Ecto neural progenitor cell (in vitro differentiated cells): ENCODE measurements at places on chromosomes 11 and 22.

GRCh38 chr11:120524536-120525085 is 13.1 kb downstream of the GRIK4 start:
- no peak for DNase-seq

DNA sequence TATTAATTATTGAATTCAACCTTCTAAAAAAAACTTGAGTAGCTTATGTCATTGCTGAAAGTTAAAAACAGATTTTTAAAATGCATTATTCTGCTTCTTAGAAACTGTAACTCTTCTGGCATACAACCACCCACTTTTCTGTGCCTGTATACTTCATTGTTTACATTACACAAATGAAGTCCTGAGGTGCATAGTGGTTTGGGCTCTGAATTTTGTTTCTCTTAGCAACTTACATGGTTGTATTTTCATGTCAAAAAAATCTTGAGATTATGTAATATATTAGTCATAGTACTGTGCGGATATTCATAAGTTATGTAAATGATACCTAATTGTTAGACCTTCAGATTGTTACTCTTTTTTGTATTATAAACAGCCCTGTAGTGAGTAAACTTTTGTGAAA is 12.2 kb downstream of the SC5D start:
- no peak for DNase-seq

DNA sequence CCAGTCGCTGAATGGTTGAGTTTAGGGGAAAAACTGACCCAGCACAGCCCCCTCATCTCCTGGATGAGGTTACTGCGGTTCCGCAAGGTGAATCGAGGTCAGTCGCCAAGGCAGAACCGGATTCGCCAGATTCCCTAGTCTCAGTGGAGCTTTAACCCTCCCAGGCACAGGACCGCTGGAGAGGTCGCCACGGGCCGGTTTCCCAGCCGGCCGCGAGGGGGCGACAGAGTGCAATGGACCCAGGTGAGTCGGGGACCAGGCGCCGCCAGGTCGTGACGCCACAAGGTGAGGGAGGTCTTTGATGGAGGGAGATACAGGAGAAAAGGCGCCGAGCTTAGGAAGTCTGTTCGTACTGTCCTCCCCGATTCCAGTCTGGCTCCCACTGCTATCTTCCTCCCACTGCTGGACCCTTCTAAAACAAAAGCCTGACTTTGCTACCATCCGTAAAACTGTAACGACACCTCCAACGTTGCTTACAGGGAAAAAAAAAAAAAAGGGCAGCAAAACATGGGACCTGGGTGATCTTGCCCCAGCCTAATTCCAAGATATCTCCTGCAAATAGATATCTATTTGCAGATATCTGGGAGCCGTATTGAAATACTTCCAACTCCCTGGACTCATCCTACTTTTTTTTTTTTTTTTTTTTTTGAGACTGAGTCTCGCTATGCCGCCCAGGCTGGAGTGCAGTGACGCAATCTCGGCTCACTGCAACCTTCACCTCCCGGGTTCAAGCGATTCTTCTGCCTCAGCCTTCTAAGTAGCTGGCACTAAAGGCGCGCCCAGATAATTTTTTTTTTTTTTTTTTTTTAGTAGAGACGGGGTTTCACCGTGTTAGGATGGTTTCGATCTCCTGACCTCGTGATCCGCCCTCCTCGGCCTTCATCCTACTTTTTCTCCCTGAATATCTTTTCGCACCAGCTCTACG is 1.4 kb upstream of the GGA1 start:
- DNase-seq, result peak; percentile 91

GRCh38 chr22:19961201-19961580 is 19.6 kb upstream of the TXNRD2 start:
- no peak for DNase-seq

DNA sequence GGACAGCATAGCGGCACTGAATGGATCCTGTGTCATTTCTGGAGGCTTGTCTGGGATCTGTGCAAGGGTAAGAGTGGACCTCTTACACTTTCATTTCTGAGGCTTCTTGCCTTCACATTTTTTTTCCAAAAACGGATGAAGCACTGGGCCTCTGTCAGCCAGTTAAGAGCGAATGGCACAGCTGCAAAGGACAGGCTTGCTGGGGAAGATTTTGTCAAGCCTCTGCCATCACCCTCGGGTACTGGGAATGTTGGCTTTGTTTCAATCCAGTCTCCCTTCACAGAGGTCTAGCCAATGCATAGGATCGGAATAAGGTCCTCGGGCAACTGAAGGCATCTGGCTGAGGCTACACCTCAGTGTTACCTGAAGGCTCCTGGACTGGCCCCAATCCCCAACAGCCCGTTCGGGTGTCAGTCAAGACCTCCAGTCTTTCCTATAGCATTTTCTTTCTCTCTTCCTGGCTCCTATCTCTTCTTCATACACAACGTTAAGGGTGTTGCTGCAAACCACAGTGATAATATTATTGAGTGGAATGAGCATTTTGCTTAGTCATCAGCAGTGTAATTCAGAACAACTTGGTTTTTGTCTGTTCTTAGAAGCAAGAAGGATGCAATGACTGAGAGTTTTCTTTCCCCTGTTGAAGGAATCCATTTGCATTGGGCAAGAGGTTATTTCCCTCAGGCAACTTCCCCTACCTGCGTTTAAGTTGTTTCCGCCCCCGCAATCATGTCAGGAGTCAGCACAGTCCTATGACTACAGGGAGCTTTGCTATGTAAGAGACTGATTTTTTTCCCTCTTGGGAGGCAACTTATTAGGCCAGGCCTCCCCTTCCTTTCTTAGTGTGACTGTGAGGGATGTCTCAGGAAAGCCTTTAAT is 22.8 kb downstream of the NPAT start:
- no peak for DNase-seq

DNA sequence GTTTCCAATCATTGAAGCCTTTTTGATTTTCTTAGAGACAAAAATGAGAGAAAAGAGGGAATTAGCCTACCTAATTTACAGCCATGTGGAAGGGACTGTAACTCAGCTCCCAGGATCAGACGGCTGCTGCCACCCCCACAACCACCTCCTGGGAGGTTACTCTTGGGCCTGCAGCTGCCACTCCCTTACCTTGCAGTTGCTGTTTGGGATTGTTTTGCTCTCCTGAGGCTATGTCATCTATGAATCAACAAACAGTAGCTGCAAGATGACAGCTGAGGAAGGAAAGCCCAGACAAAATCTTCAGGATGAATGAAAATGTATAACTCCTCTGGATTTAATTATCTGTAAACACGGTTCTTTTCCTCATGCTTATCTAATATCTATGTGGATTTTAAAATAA is 28.0 kb upstream of the ZC3H12C start:
- DNase-seq, result no peak

GRCh38 chr11:101576456-101576855 is 7.4 kb downstream of the TRPC6 start:
- no peak for DNase-seq

- DNase-seq, result no peak
Measured at GRCh38 chr11:105862736-105863367, 159.2 kb downstream of the MSANTD4 start.

- DNase-seq, result no peak
Measured at GRCh38 chr22:46043816-46044620, 67.1 kb upstream of the WNT7B start.

GRCh38 chr11:73314117-73314961 is 6.3 kb downstream of the ARHGEF17 start:
- no peak for DNase-seq

- no peak for DNase-seq
Measured at GRCh38 chr11:117170210-117170609, 8.3 kb upstream of the SIDT2 start.

- no peak for DNase-seq
Measured at GRCh38 chr22:38504731-38505540, 1.2 kb downstream of the DDX17 start.

GRCh38 chr22:37018815-37019308 is 385 bp downstream of the TST start:
- peak; percentile 68 for DNase-seq

DNA sequence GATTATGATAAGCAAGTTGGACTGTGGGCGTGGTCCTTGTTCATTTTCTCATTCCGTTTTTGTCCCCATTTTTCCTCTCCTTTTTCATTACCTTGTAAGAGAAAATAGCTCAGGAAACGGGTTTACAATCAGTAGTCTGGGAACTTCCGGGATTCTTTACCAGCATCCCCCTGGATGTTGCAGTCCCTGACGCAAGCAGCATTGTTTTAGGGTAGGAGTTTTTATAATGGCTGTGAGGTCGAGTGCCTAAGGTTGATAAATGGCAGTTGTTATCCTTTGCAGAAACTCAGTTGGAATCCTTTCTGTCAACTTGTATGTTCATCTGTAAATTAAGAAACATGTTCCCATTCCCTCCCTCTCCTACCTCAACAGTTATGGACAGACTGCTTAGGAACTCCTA is 68.3 kb downstream of the ARHGEF12 start:
- no peak for DNase-seq

DNA sequence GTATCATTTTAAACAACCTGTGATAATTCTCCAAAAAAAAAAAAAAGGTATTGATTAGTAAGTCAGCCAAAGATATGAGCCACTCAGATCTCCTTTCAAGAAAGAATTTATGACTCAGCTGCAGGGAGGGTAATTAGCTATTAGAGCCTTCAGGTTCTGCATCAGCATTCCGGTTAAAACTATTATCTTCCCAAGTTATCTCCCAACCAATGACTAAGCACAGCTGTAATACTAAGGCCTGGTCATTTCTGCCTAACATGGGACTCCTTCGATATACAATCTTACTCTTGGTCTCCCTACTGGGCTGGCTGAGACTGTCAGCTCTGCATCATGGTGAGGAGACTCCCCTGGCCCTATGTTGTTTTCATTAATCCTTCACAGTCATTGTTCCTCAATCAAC is 60.4 kb downstream of the SBF2 start:
- DNase-seq, result no peak

DNA sequence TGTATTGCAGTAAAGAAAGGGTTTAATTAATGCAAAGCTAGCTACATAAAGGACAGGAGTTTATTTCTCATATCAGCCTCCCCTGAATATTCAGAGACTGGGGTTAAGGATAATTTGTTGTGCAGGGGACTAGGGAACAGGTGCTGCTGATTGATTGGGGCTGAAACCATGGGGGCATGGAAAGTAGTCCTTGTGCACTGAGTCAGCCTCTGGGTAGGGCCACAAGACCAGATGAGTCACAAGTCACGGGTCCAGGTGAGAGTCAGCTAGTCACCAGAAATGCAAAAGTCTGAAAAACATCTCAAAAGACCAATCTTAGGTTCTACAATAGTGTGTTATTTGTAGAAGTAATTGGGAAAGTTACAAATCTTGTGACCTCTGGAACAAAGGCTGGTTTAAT is 32.9 kb upstream of the SYT13 start:
- no peak for DNase-seq
